ENCODE measurements at places on chromosomes 3 and 15.

GRCh38 chr3:98512576-98512975, 10.1 kb downstream of the CLDND1 start:
- DNase-seq, result no peak

DNA sequence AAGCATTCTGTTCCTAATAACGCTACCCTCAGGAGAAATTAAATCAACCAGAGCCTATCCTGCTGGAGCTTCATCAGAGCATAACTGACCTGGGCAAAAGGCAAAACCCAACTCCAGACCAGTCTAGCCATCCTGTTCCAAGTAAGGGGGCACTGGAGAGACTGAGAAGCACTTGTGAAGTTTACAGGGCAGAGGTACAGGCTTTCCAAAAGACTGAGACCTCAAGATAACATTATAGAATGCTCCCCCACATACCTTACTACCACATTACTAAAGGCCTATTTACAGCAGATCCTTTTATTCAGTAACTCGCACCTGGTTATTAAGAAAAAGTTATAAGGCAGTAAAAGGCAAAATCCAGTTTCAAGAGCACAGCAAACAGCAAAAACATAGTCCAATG, 35.5 kb downstream of the RFX7 start:
- DNase-seq, result no peak

DNA sequence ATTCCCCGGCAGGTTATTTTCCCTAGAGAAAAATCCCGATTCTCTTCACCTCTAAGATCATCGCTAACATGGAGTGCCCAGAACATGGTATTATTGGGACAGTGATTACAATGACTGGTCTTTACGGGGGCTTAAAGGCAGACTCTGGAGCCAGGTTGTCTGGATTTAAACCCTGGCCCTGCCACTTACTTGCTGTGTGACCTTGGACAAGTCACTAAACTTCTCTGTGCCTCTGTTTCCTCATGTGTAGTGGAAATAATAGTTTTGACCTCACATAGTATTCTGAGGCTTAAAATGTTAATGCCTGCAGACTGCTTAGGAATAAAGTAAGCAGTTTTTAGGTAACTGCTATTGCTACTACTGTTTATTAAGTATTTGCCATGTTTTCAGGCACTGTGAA, 4.4 kb downstream of the PLA2G4D start:
- DNase-seq, result no peak

DNA sequence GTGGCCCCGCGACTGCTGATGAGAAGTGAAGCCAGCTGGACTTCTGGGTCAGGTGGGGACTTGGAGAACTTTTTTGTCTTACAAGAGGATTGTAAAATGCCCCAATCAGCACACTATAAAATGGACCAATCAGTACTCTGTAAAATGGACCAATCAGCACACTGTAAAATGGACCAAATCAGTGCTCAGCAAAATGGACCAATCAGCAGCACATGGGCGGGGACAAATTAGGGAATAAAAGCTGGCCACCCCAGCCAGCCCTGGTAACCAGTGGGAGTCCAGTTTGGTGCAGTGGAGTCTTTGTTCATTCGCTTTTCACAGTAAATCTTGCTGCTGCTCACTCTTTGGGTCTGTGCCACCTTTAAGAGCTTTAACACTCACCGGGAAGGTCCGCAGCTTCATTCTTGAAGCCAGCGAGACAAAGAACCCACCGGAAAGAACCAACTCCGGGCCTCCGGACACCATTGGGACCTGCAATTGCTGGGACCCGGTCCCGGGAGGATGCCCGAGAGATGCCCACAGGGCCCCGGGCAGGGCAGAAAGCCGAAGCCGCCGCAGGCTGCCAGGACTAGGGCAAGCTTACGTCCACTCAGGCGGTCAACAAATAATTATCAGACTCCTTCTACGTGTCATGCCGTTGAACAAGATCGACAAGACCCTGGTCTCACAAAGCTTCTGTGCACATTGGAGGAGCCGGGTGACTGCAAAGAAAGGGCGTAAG, 8.3 kb upstream of the NR2E3 start:
- no peak for DNase-seq

GRCh38 chr3:150299201-150299600, 108.9 kb upstream of the TSC22D2 start:
- DNase-seq, result no peak

- DNase-seq, result no peak
Measured at GRCh38 chr3:105722943-105723556, 145.8 kb downstream of the CBLB start.

DNA sequence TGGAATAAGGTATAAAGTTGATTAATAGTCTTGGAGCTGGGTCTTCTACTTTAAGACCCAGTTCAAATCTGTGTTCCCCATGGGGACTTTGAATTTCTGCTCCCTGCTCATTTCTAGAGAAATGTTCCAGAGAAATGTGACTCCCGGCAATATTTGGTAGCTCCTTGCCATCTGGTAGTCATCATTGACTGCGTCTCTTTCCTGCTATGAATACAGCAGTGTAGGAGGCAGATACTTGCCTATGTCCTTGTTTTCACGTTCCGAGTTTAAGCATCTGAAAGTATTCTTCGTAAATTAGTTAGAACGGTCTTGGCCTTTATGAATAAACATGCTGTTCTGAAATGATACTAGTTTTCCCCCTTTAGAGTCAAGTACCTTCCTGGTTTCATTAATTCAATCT, 352.9 kb downstream of the PTPRG start:
- DNase-seq, result no peak
